ENCODE measurements at places on chromosomes 16 and 17.

- H3K27ac ChIP-seq: no peak overlapping the region
- peaks cover 3% of the 10 kb centered on the region for H3K4me1 ChIP-seq
- peaks cover 2% of the 10 kb centered on the region for H3K36me3 ChIP-seq
- DNase-seq: no peak
- no peak overlapping the region for H3K4me3 ChIP-seq
- H3K27me3 ChIP-seq: no peaks in the 10 kb centered on the region
Observed at GRCh38 chr17:40190197-40191021, 13.1 kb downstream of the RAPGEFL1 start.

DNA sequence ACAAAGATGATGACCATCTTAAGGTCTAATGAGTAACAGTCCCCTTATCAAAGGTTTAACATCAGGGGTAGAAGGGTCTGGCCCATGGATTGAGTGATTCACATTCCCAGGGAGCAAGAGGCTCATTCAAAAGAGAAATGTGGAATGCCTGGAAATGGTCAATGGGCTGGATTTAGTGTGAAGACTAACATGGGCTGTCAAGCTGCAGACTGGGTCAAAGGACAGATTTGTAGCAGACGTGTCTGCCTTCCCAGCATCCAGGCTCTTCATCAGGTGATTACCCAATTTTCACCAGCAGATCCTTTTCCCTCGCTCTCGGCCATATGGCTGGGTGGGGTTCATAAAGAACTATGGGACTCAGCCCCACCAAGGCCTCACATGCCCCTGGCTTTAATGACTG, 26.8 kb downstream of the DCUN1D3 start:
- peaks cover 17% of the 10 kb centered on the region for H3K4me1 ChIP-seq
- no peak overlapping the region for H3K27ac ChIP-seq
- H3K27me3 ChIP-seq: no peaks in the 10 kb centered on the region

DNA sequence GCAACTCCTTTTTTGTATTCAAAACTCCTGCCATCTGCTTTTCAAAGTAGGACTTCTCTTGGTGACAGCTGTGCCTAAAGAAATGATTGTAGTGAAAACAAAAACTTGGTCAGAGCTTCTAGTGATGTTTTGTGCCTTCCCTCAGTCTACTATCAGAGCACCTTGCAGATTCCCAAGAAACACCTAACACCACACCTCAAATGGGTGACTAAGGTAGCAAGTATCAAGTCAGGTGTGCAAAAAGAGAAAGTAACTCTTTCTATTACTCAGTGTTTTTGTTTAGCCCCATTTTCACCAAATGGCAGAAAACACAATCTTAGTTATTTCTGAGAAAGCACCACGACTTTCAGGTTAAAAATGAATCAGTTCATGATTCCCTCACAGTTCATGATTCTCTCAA, 2.0 kb upstream of the PMFBP1 start:
- no peak for DNase-seq
- peaks cover 4% of the 10 kb centered on the region for H3K4me1 ChIP-seq
- H3K4me3 ChIP-seq: no peak overlapping the region
- no peak overlapping the region for H3K27ac ChIP-seq
- H3K27me3 ChIP-seq: no peaks in the 10 kb centered on the region
- H3K36me3 ChIP-seq: no peaks in the 10 kb centered on the region

DNA sequence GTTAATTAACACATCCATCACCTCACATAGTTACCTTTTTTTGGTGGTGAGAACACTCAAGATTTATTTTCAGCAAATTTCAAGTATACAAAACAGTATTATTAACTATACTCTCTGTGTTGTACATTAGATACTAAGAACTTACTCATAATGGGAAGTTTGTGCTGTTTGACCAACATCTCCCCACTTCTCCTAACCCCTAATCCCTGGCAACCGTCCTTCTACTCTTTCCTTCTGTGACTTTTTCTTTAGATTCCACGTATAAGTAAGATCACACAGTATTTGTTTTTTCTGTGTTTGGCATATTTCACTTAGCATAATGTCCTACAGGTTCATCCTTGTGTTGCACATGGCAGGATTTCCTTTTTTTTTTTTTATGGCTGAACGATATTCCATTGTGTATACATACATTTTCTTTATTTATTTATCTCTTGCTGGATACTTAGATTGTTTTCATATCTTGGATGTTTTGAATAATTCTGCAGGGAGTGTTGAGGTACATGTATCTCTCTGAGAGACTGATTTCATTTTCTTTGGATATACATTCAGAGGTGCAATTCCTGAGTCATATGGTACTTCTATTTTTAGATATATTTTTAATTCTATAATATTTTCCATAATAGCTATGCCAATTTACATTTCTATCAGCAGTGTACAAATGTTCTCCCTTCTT, 19.0 kb downstream of the PPM1D start:
- H3K27me3 ChIP-seq: no peaks in the 10 kb centered on the region
- H3K36me3 ChIP-seq: no peaks in the 10 kb centered on the region
- no peak for DNase-seq
- no peak overlapping the region for H3K27ac ChIP-seq
- no peaks in the 10 kb centered on the region for H3K4me1 ChIP-seq

DNA sequence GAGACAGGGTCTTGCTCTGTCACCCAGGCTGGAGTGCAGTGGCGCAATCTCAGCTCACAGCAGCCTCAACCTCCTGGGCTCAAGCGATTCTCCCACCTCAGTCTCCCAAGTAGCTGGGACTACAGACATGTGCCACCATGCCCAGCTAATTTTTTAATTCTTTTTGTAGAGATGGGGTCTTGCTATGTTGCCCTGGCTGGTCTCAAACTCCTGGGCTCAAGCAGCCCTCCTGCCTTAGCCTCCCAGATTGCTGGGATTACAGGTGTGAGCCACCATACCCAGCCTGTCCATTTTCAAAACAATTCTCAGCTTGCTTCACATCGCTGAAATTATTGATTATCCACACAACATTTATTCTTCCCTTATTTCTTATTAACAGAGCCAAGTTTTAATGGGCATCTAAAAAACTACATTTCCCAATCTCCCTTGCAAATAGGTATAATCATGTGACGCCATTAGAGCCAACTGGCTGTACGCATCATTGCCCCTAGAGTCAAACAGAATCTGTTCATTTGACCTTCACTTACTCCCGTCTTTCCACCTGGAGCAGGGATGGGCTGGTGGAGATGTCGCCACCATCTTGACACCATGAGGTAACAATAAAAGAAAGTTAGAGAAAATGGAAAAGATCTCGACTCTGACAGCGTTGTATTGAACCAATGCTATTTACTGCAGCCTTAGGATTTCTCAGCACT, 148.0 kb upstream of the FOXF1 start:
- peaks cover 3% of the 10 kb centered on the region for H3K27me3 ChIP-seq
- no peaks in the 10 kb centered on the region for H3K36me3 ChIP-seq
- H3K4me3 ChIP-seq: no peak overlapping the region
- H3K4me1 ChIP-seq: peaks cover 19% of the 10 kb centered on the region
- no peak for DNase-seq

DNA sequence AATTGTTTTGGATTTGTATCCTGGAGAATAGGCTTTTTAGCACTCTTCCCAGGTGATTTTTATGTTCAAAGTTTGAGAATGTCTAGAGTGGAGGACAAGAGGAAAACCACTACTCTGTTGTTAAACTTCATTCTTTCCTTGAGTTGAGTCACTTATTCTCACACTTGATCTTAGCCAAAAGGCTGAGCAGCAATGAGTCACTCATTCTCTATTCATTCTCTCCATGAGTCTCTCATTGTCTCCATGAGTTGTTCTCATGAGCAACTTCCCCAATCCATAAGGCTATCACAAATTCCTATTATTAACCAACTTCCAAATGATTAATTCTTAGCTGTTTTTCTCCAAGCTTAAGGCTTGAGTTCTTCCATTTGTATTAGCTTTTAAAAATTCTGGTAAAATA, 1393.3 kb downstream of the CDH8 start:
- no peaks in the 10 kb centered on the region for H3K36me3 ChIP-seq
- no peaks in the 10 kb centered on the region for H3K4me1 ChIP-seq
- H3K4me3 ChIP-seq: no peak overlapping the region
- H3K27me3 ChIP-seq: no peaks in the 10 kb centered on the region

DNA sequence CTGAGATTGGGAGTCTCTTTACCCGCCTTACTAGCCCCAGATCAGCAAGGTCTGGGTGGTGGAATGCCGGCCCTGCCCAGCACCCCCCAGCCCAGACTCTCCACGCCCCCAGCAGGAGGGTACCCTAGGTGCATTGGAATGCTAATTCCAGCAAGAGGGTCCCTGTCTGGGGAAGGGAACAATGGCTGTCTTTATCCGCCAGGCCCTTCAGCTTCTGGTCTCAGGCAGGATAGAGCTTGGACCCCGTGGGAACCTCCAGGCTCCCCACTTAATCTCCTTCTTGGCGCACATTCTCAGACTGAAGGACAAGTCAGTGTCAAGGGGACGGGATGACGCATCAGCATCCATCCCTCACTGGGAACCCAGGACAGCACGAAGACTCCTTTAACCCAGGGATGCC, 85.1 kb downstream of the LITAF start:
- H3K36me3 ChIP-seq: no peaks in the 10 kb centered on the region
- H3K27ac ChIP-seq: no peak overlapping the region
- no peak overlapping the region for H3K4me3 ChIP-seq
- H3K4me1 ChIP-seq: peaks cover 15% of the 10 kb centered on the region
